ENCODE measurements at places on chromosomes 3 and 15.
A peak's percentile ranks its signal among the peaks of the same experiment; 100 is the strongest.

DNA sequence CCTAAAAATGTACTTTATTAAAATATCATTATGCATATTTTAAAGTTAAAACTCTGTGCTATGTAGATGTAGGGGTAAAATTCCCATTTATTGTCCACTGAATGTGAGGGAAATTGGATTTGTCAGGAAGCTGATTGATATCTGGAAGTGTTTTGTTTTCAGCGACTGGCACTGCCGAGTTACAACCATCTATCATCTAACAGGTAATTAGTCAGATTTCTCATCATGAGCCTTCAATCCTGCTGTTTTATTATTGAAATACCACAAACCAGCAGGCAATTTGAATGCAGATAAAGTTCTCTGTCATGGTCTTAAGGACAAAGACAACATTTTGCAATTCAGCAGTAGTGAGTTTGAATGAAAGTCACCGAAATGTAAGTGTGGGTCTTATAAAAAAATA lies 40.5 kb downstream of the ZIC1 start:
- no peak for DNase-seq

DNA sequence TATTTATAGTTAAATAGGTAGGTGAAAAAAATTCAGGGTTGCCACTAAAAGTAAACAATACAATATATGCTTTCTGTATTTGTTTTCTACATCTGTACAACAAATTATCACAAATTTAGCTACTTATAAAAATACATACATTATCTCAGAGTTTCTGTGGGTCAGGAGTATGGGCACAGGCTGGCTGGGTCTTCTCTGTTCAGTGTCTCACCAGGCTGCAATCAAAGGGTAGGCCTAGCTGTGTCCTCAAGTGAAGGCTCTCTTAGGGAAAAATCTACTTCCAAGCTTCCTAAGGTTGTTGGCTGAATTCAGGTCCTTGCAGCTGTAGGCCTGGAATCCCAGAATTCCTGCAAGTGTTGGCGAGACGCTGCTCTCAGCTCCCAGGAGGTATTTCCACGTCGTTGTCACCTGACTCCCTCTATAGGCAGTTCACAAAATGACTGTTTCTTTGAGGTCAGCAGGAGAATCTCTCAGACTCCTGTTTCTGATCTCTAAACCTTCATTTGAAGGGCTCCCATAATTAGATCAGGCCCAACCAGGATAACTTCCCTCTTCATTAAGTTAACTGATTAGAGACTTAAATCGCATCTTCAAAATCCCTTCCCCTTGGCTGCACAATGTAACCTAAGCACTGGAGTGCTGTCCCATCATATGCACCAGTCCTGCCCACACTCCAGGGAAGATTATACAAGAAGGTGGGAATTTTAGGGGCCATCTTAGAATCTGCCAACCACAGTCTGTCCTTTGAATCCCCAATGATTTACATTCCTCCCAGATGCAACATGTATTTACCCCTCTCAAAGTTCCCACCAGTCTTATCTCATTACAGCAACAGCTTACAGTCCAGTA lies 296.6 kb downstream of the SUCLG2 start:
- DNase-seq = peak; percentile 5

DNA sequence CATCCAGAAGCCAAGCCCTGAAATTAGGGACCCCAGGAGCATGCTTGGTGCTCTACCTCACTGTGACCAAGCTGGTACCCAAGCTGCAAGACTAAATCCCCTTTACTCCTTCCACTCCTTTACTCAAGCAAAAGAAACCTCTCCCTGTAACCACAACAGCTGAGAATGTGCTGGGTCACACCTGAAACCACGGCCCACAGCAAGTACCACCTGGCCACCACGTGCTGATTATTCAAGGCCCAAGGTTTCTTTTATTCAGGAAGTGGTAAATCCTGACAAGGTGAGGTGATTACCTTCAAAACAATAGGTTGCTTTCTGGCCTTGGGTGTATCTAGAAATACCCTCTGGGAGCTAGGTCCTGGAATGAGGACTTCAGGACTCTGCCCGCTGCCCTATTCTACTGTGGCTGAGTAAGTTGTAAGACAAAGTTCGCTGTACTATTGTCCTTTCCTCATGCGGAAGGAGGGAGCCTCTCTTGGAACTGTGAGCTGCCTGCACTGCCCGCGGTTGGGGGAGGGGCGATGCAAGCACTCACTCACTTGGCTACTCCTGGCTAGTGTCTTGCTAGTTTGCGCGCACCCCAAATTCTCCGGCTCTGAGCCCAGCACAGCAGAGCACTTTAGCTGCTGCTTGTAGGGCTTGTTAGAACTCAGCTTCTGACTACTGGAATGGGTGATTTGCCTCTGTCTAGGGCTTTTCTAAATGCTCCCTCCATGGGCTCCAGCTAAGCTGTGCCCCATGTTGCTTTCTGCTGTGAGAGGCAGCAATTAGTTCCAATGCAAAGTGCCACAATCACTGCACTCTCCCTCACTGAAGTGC lies 487.1 kb upstream of the CNTN3 start:
- DNase-seq = no peak

DNA sequence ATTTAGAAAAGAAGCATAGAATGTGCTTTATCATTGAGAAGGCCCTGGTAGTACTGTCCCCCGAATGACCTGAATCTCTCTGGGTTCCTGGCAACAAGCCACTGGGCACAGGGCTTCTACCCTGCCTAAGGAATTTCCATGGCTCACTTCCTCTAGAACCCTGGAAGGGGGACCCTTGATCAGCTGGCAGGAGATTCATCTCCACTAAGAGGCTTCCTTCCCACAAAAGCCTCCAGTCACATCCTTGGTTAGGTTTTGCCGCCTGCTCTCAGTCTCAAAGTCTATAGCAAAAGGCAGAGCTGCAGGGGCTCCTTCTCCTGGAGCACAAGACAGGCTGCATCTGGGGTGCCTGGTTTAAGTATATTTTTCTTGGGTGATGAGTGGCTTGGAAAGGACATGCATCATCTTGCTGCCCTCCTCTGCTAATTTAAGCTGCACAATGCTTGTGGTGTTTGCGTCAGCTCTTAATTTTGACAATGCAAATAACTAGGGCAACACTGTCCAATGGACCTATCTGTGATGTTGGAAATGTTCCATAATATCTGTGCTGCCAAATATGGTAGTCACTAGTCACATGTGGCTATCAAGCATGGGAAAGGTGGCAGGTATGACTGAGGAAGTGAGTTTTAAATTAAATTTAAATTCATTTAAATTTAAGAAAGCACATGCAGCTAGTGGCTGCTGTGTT lies 33.4 kb upstream of the RARRES1 start:
- no peak for DNase-seq

DNA sequence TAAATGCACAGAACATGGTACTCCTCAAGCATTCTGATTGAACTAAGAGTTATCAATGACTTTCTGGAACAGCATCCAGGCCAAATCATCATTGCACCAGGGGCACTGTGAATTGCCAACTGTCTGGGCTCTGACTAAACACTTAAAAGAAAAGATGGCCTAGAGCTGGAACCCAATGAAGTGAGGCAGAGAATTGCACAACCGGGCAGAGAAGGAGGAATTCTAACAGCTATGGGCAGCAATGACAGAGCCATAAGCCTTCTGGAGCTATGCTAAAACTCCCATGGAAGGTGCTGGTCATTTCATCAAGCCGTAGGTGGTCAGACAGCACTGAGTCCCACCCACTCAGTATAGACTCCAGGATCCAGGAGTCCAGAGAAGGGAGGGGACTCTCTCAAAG lies 48.1 kb upstream of the OXTR start:
- DNase-seq = no peak

DNA sequence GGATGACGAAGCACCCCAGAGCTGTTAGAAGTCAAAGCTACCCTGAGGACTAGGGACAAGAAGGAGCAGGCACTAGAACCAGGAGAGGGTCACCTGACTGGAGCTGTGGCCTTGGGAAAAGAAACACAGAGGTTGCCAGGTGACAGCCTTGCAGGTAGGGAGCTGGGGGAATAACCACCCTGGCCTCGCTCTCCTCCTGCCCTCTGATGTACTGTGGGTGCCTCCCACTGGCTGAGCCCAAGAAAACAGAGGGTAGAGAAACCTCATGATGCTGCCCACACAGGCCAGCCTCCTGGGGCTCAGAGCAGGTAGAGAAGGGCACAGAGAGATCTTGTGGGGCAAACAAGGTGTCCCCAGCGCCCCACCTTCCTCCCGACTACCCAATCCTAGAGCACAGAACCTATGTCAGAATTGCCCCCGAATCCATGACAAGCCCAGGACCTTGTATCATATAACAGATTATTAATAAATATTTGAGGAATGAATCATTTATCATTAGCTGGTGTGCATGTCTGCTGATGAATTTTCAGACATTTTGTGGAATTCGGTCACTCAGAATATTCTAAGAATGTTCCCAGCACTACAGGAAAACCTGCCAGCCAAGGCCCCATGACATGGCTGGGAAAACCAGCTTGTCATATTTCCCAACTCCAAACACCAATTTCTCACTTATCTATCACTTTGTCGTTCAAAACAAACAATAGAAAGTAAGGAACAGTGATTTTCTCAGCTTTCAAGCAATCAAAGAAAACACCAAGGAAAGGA lies 59.8 kb upstream of the MEX3B start:
- DNase-seq = no peak

DNA sequence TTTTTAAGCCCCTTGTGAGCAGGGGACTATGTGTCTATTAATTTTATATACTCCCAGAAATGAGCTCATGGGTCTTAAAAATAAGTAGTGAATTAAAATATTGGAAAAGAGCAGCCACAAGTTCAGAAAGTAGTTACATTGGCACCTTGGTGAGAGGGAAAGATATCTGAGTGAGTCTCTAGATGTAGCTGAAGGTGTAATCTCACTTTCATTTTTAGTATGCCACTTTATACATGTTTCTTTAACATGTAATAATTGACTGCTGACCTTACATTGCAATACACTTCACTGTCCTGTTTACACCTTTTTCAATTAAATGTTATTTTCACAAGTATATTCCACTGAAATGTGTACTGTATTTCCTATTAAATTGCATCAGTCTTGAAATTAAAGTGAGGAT lies 12.1 kb upstream of the PAK6 start:
- DNase-seq = no peak

DNA sequence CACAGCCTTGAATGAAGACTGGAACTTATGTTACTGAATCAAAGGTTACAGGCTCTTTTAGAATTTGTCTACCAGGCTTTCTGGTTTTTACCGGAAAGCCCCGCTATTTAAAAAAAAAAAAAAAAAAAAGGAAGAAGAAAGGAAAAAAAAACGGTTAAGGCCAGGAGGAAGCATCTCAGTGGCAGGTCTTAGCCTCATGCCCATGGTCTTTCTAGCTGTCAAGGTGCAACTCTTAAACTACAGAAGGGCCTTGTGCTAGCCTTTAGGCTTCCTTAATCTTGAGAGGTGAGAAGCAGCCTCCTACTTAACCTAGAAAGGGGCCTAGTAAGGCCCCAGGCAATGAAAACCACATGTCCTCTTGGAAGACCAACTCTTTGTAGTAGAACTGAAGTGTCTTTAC lies 77.5 kb downstream of the TBC1D5 start:
- no peak for DNase-seq

DNA sequence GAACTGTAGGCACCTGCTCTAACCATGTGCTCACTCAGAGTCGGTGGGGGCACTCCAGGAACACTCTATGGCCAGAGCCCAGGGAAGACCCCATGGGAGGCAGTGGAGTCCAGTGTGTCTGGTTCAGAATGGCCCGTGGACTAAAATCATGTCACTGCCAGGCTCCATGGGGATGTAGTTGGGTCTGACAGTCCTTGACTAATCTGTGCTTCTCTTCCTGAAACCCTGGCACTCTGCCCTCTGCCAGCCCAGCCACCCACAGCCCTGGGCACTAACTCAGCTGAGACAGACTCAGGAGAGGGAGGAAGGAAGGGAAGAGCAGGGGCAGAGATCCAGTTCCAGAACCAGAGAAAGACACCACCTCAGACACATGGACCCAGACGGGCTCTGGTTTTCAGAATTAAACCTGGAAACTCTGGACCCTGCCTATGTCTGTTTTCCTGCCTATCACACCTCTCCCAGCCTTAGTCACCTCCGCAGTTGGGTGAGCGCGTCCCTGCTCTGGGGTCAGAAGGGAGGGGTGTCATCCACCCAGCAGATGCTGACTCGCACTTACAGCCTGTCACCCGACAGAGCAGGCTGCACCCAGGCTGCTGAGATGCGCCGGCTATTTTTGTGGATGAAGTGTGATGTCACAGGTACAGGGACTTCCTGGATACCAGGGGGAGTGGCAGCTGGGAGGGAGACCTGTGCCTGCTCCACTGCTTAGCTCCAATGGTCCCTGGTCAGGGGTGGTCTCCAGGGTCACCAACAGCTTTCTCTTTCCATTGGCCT lies 56.8 kb upstream of the INSYN1 start:
- no peak for DNase-seq

GRCh38 chr3:109923431-109923830 lies 586.1 kb upstream of the DPPA4 start:
- DNase-seq = no peak

Data from GM04504 (cell line).